Stimulated activated CD4-positive, alpha-beta T cell treated with anti-CD3 and anti-CD28 coated beads, Interleukin-15, amount 100 ng/mL, for 1 hour (primary cell): ENCODE measurements at places on chromosomes 2 and 18.

DNA sequence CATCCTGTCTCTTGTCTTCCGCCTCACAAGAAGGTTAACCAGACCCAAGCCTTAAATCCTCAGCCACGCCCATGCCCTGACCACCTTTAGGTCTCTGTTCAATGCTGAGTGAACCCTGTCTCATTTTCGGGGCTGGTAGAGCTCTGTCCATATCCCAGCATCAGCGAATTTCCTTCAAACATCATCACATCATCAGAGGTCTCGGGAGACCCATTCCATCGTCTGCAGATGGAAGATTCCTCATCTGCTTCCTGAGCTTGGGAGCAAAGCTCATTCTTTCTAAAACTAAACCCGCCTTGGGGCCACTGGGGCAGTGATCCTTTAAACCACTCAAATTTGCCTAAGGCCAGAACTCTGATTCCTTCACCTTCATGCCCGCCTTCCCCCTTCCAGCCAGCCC, 173.7 kb downstream of the TTC32 start:
- DNase-seq: no peak

GRCh38 chr18:10270151-10270571, 184.3 kb upstream of the APCDD1 start:
- DNase-seq: no peak

DNA sequence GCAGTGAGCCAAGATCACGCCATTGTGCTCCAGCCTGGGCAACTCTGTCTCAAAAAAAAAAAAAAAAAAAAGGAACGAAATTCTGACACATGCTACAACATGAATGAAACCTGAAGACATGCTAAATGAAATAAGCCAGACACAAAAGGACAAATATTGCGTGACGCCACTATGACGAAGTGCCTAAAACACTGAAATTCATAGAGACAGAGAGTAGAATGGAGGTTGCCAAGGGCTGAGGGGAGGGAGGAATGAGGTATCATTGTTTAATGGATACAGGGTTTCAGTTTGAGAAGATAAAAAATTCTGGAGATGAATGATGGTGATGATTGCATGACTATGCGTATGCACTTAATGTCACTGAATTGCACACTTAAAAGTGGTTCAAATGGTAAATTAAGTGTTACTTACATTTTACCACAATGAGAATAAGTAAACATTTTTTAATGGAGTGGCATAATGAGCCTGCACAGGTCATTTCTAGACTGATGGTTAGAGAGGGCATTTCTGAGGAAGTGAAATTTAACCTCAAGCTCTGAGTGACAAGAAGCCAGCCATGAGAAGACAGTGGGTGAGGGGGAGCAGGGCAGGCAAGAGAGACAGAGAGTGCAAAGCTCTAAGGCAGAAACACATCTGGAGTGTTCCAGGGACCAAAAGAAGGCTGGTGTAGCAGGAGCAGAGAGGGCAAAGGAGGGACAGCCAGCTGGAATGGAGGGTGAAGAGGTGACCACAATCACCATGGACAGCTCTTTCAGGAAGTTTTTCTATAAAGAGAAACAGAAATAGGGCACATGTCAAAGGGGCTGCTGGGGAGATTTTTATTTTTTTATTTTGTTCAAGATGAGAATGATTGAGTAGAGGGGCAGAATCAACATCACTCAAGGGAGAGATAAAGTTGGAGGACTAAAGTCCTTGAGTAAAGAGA, 20.6 kb upstream of the EXOC6B start:
- no peak for DNase-seq

DNA sequence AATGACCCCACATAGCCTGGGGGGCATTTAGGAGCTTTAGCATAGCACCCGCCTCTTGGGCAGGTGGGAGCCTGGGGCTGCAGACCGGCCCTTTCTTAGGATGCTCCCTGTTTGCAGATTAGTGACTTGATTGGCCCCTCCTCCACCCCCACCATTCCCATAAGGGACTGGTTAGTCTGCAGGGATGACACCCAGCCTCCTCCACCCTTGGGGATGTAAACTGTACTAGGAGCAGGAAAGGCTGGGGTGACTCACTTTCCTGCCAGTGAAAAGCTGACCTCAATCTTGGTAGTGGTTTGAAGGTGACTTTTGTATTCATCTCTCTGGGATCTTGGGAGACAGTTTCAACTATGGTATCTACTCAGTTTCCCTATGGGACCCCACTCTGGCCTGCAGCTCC, 24.2 kb downstream of the CTIF start:
- DNase-seq: no peak

GRCh38 chr2:28658369-28658768, 93.3 kb upstream of the PPP1CB start:
- no peak for DNase-seq

DNA sequence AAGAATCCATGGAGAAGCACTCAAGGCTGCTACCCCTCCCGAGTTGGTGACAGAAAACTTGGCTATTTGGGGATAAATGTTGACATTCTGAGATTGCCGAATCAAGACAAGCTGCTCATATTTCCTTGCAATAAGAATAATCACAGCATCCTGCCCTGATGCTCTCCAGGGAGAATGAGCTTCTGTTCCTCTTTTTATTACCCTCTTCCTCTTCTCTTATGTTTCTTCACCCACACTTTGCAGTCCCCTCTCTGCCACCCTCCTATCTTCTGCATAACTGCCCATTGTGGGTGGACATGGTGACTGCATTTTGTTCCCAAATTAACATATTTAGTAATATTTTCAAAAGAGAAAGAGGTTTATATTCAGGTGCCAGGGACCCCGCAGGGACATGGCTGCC, 11.9 kb upstream of the MSGN1 start:
- DNase-seq: no peak

DNA sequence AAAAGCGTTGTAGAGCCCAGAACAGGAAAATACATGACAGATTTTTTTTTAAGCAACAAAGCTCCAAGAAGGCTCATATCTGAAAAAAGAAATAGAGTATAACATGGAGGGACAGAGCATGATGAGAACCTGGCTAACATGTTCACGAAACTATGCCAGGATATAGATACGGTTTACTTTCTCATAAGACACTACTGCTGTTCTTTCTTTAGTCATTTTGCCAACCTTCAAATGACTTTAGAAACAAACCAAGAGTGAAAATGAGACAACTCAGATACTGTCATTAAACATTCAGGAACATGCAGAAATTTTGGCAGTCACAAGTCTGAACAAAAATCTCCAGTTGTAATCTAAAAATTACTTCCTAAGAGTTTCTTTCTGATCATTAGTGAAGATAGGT, 14.3 kb downstream of the LPIN2 start:
- DNase-seq: no peak

GRCh38 chr18:69626171-69626570, 225.5 kb downstream of the DOK6 start:
- DNase-seq: no peak

DNA sequence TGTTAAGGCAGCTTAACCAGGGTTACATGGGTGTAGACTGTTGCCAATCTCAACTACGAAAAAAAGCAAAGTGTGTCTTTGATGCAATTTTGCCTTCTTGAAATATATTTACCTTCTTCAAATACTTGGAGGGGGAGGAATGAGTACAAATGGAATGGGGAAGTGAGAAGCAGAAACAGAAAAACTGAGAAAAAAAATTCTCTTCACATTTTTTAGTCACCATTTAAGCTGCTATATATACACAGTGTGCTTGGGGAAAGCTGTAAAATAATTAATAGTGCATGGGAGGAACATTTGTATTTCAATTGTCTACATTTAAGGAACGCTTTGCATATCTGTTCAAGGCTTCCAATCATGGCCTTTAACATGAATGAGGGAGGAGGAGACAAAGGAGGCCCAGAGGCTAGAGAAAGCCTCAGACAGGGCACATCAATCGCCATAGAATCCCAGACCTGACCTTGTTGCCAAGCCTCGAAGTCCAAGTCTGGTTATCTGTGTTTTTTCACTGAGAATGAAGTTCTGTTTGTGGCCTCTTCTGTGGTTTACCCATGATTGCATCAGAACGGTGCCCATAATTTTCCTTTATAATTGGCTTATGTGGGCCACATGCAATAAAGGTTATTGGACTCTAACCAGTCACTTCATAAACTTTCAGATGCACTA, 158.6 kb downstream of the PIK3C3 start:
- no peak for DNase-seq
